ENCODE measurements at places on chromosomes 1 and 21.
A peak's percentile ranks its signal among the peaks of the same experiment; 100 is the strongest.

GRCh38 chr1:173410133-173410793 is 66.9 kb upstream of the PRDX6 start:
- no peak for DNase-seq

DNA sequence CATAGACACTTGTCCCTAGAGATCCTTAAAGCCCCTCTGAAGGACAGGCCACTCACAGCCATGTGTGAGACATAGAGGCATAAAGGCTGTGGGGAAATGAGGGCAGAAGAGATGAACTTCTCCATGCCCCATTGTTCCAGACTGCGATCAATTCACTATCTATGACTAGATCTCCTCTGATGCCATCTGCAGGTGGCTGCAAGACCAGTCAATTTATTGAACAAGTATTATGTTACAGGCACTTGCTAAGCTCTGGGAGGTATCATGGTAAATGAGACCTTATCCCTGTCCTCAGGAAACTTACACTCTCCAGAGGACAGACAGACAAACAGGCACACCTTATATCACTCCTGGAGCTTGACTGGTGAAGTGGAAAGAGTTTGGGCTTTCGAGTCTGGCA is 22.9 kb downstream of the UBIAD1 start:
- DNase-seq: no peak

GRCh38 chr1:209895709-209896108 is 42.3 kb upstream of the SYT14 start:
- DNase-seq: peak; percentile 50

DNA sequence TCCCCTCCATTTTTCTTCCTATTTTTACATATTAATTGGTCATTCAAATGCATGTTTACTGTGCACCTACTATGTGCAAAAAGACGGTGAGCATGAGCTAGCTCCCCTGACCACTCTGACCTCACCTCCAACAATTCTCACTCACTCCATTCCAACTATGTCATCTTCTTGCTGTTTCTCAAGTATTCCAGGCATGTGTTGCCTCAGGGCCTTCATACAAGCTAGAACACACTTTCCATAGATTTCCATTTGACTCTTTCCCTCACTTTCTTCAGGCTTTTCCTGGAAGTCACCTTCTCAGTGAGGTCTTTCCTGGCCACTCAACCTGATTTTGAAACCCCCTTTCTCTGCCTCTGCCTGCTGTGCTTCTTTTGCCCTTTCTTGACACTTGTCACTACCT is 32.6 kb downstream of the CHIA start:
- no peak for DNase-seq

DNA sequence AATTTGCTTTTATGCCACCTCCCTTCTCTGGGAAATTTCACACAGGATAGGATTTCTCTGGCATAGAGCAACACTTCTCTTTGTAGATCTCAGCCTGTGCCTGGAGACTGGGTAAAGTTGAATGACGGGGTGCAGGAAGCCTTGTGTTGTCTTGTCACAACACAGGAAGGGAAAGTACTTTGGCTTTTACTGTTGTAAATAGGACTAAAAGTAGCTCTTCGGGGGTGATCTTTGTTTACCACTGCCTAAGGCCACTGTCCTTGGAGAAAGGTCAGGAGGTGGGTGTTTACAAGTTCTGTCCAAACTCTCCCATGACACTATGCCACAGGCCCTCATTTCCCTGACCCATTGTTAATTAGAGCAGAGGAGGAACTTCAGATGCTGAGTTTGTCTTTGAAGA is 139.7 kb downstream of the FGGY start:
- DNase-seq: no peak

DNA sequence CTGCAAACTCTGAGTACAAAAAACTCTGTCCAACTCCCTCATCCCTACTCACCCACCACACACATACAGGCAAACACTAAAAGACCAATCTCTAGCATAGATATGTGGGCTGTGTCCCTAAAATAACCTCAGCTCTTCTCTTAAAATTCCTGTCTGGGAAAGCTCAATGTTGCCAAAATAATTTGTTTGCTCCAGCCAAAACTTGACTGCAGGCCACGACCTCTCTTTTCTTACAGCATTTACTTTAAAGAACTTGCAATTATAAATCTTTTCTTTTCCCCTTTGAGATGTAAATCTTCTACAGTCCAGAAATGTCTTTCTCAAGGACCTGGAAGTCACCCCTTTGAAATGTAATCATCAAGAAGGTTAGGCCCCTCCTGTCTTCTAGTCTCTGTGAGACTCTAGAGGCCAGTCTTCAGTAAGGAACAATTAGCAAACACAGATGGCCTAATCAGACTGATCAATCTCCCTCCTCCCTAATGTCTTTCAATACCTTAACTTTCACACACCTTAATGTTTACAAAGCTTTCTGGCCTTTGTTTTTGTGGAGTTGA is 483.6 kb upstream of the RGS18 start:
- DNase-seq: no peak

GRCh38 chr1:165570078-165570477 is 26.3 kb downstream of the LRRC52 start:
- no peak for DNase-seq
